CMK (cell line): ENCODE measurements at places on chromosomes 13 and 19.

DNA sequence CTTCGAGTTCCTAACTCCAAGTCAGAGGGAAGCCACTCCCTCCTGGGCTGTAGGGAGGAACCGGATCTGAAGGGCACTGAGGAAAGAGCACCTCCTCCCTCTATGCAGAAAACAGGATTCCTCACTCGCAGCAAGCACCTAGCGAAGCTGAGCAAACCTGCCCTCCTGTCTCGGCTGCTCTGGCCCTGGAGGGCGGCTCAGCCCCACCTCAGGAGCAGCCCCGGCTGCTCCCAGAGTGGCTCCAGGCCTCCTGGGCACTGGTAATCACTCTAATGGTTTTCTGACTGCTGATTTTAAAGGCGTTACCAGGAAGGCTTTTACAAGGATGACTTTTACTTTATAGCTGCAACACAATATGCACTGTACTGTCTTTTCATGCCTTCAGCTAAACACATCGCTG lies 312.5 kb downstream of the TEX29 start:
- no peak for DNase-seq

DNA sequence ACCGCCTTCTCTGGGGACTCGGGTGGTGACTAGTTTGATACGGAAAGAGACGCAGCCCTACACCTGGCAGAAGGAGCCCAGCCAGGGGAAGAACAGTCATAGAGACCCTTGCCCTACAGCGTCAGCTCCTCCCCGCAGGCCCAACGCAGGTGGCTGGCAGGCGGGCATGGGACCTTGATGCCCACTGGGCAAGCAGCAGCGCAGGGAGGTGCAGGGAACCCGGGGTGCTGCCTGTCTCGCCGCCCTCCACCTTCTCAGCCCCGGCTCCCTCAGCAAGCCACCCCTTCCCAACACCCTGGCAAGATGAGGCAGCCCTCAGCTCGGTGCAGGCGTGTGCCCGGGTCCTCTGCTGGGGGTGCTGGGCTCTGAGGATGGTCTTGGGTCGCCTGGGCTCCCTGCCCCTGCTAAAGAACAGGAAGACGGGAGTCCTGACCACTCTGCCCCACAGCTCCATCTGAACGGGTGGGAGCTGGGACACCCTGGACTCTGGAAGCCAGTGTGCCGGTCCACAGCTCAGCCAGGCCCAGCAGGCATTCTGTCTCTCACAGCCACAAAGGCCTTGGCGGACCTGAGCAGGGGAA lies 9.0 kb downstream of the MIER2 start:
- DNase-seq, result no peak

GRCh38 chr19:34096020-34096915 lies 76.0 kb upstream of the LSM14A start:
- no peak for DNase-seq

DNA sequence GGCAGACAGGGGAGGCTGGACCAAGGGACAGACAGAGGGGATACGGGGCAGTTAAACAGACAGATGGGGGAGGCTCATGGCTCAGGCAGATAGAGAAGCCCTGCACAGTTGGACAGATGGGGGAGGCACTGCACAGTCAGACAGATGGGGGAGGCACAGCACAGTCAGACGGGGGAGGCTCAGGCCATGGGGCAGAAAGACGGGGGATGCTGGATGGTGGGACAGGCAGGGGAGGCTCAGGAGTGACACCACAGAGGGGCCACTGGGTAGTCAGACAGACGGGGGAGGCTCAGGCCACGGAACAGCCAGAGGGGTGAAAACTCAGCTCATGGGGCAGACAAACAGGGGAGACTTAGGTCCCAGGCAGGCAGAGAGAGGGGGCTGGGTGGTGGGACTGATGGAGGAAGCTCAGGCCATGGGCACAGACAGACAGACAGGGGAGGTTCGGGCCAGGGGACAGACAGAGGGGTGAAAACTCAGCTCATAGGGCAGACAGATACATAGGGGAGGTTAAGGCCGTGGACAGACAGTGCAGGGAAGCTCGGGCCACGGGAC lies 886 bp downstream of the MFSD12 start:
- no peak for DNase-seq

DNA sequence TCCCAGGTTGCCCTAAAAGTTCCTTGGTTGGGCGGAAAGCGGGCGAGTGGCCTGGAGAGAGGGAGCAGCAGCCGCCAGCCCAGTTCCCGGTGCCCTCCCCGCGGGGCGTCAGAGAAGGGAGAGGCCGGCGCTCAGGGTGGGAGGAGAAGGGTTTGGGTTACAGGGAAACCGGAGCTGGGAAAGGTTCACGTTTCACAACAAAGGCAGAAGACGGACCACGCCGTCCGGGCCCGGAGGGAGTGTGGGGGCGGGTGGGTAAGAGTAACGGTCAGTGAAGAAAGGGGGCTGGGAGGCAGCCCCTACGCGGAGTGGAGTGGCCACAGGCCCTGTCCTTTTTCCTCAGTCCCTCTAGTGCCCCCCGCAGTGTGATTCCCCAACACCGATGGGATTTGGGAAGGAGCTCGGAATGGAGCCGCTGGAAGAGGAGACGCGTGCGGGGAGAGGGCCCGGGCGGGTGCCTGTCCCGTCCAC lies 1.6 kb downstream of the SIX5 start:
- DNase-seq, result no peak

DNA sequence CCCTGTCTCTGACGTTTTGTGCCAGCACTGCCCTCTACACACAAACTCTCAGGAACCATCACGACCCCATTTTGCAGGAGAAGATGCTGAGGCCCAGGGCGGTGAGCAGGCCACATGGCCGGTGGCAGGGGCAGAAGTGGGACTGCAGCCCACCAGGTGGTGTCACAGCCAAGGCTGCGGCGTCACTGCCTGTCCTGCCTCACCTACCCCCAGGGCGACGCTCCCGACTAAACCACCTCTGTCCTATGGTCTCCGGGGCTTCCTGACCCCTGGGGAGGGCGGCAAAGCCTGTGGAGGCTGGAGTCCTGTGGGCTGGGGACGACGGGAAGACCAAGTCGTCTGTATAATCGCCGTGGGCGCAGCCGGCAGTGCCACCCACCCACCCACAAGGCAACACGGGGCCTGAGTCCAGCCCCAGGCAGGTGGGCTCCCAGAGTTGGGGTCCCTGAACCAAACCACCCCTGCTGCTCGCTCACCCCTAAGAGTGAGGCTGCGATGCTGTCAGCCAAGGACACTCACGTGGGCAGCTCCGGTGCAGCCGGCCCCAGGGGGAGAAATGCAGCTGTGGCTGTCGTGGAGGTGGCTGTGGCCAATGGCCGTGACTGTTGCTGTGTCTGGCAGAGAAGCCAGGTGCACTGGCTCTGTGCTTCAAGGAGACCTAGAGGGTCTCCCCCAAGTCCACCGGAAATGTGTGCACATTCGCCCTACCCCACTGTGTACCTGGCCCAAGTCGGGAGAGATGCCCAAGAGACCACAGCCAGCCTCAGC lies 29.7 kb downstream of the RASA3 start:
- no peak for DNase-seq

GRCh38 chr19:2329149-2329478 lies 630 bp downstream of the SPPL2B start:
- no peak for DNase-seq

DNA sequence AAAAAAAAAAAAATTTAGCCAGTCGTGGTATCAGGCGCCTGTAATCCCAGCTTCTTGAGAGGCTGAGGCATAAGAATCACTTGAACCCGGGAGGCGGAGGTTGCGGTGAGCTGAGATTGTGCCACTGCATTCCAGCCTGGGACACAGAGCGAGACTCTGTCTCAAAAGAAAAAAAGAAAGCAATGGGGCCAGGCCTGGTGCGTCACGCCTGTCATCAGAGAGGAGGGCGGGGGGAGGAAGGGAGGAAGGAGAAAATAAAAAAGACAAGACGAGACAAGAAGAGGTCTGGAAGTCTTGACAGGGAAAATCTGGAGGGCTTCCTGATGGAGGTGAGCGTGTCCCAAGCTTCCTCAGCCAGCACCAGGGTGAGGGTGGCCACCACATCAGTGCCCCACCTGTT lies 54.9 kb upstream of the PTPRS start:
- no peak for DNase-seq
